COR-L47 (cell line): ENCODE measurements at places on chromosomes 3 and 15.

- DNase-seq, result no peak
These were observed 150.9 kb upstream of the ABI3BP start for GRCh38 chr3:101144105-101144504.

- DNase-seq, result no peak
These were observed 111.8 kb upstream of the MBNL1 start for GRCh38 chr3:152156880-152157279.

- DNase-seq, result no peak
These were observed 115.9 kb downstream of the IQSEC1 start for GRCh38 chr3:12957339-12957738.

DNA sequence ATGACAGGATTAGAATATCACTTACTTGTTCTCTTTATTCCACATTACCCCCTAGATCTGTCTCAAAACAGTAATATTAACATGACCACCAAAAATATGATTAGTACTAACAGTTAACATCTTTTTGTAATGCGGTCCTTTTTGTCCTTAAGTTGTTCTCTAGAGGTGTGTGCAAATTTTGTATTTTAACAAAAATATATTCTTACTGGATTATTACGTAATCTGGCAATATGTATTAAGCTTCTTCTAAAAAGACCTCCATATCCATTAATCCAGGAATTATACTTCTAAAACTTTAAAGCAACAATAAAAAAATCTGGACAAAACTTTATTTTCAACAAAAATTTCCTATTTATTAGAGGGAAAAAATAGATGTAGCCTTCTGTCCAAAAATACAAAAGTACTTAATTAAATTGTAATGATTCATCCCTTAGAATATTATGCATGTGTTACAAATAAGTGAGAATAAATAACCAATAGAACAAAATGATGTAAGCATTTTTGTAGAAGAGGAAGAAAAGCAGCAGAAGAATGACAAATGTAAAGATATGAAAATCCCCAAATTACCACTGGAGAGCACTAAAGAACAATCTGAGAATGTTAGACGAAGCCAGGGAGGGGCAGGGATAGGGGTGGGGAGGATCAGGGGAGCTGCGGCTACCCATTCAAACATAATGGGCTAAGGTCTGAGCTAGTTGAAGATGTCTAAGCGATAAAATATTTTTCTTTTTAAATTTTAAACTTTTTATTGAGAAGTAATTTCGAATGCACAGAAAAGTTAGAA lies 945.6 kb downstream of the MCTP2 start:
- no peak for DNase-seq

DNA sequence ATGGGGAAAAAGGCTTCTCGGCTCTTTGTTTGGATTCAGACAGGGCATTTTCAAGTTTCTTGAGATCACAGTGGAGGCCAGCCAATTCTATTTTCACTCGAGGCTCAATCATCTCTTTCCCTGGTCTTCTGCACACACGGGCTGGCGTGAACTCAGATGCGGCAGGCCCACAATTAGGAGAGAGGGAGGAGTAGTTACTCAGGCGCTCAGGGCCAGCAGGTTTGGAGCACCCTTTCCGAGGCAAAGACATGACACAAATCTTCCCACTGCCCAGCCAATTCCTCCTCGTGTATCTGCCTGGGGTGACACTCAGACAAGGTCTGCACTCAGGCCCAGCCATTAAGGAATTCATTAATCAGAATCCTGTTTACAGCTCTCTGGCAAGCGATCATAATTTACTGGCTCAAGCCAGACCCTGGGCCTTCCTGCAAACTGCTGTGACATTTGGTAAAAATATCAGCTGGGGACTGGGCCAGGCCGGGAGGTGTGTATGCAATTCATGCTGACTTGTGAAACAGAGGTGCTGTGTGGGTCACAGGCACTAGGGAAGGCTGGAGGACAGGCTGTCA lies 68.1 kb upstream of the TLE3 start:
- no peak for DNase-seq

DNA sequence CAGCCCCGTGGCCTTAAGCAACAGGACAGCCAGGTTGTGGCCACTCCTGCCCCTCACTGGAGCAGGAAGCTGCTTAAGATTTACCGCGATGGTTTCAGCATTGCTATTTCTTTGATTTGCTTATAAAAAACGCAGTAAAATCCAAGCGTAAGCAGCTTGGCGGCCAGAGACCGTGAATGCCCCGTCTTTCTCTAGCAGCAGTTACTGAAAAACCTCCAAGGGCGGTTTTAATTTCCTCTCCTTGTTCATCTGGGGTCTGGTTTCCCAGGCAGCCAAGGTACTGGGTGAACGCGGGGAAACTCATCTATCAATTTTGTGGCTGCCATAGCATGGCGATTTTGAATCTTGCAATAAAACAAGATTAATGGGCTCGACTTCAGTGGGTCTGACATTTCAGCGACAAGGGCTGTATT lies 130.3 kb downstream of the MINAR1 start:
- no peak for DNase-seq

- DNase-seq, result no peak
These were observed 63.0 kb downstream of the ARHGAP31 start for GRCh38 chr3:119357190-119357589.

- DNase-seq, result no peak
These were observed 128.6 kb downstream of the DCLK3 start for GRCh38 chr3:36635731-36636130.

- DNase-seq, result no peak
These were observed 296.5 kb downstream of the ZIC1 start for GRCh38 chr3:147705651-147706051.

GRCh38 chr3:147403511-147403910 lies 2.8 kb downstream of the ZIC4 start:
- no peak for DNase-seq
